Right renal pelvis (tissue), 4 donors: ENCODE measurements at places on chromosomes 2 and 18. TPM values are rescaled to one million over a fixed set of nuclear protein-coding genes. Genes with fewer than 3 reads are reported as not detected.

DNA sequence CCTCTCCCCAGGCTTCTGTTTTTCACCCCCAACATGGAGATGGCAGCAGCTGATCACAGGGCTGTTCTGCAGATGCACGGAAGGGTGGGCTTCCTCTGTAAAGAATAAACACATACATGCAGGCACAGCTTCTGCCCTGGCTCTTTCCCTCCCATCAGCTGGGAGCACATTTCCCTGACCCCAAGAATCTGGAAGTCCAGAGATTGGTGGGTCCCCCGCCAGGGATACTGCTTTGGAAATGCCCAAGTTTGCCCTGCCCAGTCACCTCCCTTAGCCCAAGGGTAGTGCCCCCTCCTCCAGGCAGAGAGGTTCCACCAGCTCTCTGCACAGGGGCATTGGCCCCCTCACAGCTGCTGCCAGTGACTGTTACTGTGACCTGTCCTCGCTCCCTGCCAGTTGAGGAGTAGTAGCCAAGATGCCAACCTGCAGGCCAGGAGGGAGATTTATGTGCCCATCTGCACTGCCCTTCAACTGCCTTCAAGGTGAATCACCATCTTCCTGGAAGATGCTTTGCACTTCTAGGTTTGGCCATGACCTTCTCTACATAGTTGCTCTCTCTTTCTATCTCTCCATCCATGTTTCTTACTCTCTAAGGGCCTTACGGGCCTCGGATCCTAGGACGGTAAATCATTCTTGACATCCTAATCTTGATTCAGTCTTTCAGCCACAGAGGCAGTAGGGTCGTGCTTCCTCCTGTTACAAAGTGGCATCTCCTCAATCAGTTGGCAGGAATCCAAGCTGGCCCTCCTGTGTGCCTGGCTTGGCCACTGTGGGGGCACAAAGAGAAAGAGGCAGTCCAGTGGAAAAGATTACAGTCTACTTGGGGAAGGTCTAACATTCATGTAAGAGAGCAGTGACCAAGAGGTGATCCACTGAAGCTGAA is 121.8 kb downstream of the CTIF start:
- no peak for DNase-seq

GRCh38 chr2:128563348-128563687 is 244.7 kb upstream of the HS6ST1 start:
- DNase-seq, result no peak

DNA sequence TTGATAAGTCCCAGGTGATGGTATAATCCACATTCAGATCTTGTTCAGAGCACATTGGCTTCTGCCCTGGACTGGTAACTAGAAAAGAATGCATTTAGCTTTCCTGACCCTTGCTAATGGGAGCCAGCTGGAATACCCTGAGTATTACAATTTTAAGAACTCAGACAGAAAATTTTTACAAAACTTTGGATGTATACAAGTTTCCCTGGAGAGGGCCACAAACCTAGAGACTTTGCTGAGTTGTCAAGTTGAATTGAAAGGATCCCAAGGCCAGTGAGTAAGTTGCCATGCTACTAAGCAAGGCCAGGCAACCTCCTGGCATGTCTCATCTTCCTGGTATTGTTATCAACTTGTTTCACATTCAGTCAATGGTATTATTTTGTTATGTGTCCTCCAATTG is 20.0 kb upstream of the NABP1 start:
- DNase-seq, result no peak

Gene KCNS3
- 6.6 TPM for polyA plus RNA-seq

Gene REEP1
- 3.4 TPM for polyA plus RNA-seq
